ENCODE measurements at places on chromosomes 12 and 14.

GRCh38 chr12:114625294-114625851 lies 58.6 kb downstream of the TBX3 start:
- DNase-seq, result peak; percentile 51

- DNase-seq, result no peak
Observed at GRCh38 chr12:126760092-126760491, 1506.9 kb upstream of the TMEM132C start.

GRCh38 chr12:123141615-123142517 lies 9.0 kb downstream of the PITPNM2 start:
- peak; percentile 21 for DNase-seq

- no peak for DNase-seq
Observed at GRCh38 chr12:22662356-22662755, 37.4 kb downstream of the ETNK1 start.

DNA sequence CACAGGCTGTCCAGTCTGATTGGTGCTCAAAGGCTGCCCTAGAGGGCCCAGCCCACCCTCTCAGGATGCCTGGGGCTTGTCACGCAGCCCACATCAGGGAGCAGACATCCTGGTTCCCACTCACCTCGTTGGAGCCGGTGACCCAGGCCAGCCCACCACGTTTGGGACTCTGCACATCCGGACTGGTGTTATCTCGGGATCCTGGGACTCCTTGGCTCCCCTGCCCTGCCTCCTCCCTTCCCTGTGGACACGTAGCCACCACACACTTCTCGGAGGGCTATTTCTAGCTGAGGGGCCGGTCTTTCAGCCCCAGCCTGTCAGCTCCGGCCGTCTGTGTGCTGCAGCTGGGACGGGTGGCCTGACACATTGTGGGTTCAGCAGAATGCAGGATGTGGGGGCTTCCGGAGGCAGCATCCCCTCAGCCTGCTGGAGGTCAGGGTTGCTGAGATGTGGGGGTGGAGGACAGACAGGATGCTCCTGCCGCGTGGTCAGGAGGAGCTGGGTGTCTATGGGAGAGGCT lies 12.8 kb upstream of the FGF23 start:
- DNase-seq, result no peak

GRCh38 chr12:67981287-67982162 lies 7.7 kb upstream of the IFNG-AS1 start:
- DNase-seq, result peak; percentile 52

DNA sequence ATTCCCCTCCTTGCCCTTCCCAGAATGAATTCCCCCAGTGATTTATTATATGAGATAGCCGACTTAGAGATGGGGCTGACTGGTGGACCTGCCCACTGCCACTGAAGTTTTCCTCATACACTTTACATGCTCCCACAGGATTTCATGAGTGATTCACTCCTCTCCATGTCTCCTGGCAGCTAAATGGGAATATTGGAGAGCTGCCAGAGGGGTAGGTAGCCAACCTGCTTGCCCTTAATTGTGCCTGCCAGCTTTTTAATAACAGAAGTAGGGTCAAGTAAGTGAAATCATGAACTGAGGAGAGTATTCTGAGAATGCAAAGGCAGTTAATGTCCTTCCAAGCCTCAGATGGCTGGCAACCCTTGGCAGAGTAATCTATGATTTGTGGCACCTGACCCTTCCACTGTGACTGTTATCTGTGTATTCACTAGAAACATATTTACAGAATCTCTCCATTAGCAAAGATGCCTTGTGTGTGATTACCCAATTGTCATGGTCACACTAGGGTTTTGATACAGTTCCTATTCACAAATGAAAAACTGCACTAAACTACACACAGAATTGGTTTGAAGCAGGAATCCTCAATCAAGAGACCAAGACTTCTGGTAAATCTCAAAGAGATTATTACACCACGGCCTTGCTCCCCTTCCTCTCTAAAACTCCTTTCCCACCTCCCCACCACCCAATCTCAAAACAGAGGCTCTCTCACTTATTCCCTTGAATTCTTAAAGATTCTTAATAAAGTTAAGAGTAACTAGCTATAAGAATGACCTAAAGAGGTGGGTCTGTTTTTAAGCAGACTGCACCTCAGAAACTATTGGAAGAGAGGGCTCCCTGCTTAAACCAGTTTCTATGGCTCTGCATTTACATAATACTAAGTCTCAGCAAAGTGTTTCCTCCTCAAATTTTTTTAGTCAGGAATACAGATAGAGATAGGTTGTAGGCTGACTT lies 17.2 kb downstream of the NKX2-1 start:
- DNase-seq, result peak; percentile 15

DNA sequence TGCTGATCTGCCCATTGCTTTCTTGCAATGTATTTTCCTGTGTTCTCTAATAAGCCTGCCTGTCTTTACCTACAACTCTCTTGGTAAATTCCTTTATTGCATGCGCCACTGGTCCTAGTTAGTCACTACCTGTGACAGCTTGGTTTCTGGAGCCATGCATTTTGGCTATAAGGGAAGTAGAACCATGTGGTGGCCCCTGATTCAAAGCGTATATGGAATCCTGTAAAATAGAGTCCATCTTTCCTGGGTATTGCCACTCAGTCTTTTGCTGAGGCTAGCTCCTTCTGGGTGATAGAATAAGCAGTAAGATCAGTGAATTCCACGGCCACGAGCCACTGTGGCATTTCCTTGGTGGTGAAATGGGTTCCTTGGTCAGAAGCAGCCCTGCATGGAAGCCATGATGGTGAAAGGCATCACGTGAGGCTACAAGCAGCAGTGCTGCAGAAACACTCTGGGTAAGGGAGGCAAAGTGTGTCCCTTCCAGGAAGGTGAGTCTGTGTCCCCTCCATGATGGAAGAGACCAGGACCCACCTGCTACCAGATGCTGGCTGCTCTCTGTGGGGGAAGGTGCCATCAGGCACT lies 19.6 kb downstream of the TNFAIP2 start:
- no peak for DNase-seq

- no peak for DNase-seq
Observed at GRCh38 chr12:130881046-130881445, 9.2 kb downstream of the RAN start.

DNA sequence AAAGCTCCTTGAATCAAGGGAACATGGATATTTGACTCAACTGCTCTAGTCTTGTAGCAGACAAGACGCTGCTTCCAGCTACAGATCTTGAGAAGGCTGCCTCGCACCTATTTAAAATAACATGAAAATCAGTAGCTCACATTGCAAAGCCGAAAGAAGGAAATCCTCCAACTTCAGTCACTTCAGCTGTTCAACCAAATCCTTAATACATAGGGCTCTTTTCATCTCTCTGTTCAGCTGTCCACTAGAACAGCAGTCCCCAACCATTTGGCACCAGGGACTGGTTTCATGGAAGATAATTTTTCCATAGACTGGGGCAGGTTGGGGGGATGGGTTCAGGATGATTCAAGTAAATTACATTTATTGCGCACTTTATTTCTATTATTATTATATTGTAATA lies 1116.0 kb upstream of the TMEM132C start:
- DNase-seq, result no peak

GRCh38 chr14:69845787-69846186 lies 33.4 kb upstream of the SMOC1 start:
- no peak for DNase-seq

- no peak for DNase-seq
Observed at GRCh38 chr12:72286526-72286925, 14.4 kb downstream of the TRHDE start.

GRCh38 chr12:117005417-117006046 lies 93.7 kb downstream of the TESC start:
- no peak for DNase-seq

GRCh38 chr12:27906127-27906500 lies 66.4 kb downstream of the PTHLH start:
- DNase-seq, result no peak

- no peak for DNase-seq
Observed at GRCh38 chr14:52583544-52583943, 30.9 kb downstream of the GPR137C start.

- DNase-seq, result peak; percentile 37
Observed at GRCh38 chr12:57694459-57695019, 607 bp downstream of the OS9 start.

DNA sequence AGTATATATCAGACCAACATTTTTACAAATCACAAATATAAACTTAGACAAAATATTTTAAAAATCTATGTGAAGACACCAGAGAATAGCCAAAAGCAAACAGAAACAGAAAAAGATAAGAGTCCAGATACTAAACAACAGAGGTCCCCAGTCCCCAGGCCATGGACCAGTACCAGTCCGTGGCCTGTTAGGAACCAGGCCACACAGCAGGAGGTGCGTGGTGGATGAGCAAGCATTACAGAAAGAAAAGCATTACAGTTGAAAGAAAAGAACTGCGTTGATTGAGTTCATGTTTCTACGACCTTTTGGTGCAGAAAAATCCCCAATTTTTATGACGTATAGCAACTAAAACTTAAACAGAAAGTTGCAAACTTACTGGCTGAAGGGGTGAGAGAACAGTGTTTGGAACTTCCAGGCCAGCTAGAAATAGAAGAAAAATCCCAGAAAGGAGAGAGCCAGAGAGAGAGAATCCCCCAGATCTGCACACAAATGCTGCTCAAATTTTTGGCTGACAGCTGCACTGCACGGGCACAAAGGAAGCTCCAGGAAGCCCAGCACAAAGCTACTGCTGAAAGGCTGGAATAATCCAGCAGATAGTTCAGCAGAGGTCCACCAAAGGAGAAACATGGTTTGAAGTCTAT lies 159.6 kb upstream of the C14orf180 start:
- no peak for DNase-seq

DNA sequence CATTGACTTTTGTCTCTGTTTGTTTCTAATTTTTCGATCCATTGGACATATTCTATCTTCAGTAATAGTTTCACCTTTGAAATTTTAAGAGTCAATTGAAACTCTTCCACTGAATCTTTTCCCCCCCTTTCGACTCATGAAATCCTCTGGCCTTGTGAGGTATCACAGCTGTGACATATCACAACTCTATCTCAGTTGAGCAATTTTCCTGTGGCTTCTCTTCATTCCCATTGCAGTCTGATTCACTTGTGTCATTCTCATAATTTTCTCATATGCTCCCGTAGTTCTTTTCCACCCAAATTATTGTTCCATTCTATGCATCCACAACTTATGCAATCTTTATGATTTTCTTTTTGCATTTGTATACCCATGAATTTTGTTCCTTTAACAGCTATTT lies 261.6 kb downstream of the DACT1 start:
- no peak for DNase-seq

GRCh38 chr12:69550569-69551350 lies 34.5 kb upstream of the CCT2 start:
- no peak for DNase-seq

DNA sequence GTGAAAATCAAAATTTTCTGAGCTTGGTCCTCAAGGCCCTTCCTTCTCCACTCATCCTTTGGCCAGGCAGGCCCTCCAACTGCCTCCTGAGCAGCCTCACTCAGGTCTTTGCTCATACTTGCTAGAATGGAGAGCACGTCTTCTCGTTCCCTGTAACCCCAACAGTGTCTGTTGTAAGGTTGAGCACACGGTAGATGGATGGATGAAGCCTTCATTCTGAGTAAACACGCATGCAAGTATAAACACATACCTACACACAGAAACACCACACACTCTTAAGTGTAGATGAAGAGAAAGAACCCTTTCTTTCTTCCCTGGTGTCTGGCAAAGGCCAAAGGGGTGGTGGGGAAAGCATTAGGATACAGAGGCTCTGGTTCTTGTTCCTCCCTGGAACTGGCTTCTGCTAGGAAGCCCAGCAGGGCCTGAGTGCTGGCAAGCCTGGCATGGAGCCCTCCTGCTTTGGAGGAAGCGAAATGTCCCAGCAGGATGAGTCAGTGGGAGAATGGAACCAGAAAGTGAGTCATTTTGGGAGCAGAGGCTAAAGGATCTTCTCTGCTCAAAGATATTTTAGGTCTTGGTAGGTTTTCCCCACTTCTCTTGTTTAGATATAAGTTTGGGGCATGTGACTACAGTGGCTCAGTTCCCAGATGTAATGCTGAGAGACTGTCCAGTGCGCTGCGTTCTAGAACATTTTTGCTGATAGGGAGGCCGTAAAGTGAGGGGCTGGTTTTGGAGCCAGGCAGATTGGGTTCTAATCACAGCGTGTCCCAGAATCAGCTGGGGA lies 127.4 kb downstream of the CACNA1C start:
- no peak for DNase-seq

DNA sequence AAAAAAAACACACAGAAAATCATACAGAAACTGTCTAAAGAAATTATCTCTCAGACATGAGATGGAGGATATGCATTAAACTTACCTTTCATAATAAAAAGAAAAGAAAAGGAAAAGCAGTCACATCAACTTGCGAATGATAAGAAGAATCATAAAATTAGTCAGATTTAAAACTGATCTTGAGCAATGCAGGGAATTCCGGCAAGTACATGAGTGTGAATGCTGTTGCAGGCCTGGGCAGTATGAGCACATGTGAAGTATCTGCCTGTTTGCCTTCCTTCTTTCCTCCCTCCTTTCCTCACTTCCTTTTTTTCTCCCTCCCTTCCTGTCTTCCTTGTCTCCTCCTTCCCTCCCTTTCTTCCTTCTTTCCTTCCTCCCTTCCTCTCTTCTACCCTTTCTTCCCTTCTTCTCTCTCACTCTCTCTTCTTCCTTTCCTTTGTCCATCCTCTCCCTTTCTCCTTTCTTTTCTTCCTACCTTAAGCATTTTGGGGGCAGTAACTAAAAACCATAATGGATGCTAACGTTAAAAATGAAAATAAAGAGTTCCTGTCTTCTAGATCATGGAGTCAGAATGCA lies 38.5 kb upstream of the SLC6A15 start:
- DNase-seq, result no peak

DNA sequence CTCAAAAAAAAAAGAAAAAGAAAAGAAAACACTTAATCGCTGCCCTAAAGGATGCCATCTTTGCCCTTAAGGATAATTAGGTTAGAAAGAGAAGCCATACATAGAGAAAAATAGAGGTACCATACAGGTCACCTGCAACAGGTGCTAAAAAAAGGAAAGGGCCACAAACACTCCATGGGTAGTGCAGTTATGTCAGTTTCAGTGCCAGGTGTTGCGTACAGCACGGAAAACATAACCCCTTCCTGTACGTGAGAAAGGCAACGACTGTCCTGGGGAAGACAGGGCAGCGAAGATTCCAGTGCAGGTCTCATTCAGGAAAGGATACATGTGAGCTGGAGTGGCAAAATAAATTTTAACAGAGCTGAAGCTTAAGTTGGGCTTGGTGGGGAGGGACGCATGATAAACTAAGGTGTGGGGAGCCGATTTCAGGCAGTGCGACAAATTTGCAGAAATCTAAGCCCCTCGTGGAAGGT lies 553 bp upstream of the DAZAP2 start:
- no peak for DNase-seq

GRCh38 chr12:53726946-53727309 lies 324 bp downstream of the CALCOCO1 start:
- DNase-seq, result peak; percentile 43

DNA sequence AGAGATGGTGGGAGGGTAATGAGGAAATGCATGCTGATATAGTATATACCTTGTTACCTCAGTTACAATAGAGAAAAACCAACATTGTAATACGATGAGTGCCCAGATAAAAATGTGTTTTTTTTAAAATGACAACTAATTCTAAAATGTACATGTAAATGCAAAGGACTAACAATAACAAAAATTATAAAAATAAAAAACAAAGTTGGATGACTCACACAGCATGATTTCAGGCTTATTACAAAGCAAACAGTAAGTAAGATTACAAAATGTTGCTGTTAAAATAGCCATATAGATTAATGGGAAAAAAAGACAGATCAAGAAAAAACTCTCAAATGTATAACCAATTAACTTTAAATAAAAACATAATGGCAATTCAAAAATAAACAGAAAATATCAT lies 1099.4 kb downstream of the FSCB start:
- no peak for DNase-seq
